Activated gamma-delta T cell (primary cell): ENCODE measurements at places on chromosomes 7 and 10.

DNA sequence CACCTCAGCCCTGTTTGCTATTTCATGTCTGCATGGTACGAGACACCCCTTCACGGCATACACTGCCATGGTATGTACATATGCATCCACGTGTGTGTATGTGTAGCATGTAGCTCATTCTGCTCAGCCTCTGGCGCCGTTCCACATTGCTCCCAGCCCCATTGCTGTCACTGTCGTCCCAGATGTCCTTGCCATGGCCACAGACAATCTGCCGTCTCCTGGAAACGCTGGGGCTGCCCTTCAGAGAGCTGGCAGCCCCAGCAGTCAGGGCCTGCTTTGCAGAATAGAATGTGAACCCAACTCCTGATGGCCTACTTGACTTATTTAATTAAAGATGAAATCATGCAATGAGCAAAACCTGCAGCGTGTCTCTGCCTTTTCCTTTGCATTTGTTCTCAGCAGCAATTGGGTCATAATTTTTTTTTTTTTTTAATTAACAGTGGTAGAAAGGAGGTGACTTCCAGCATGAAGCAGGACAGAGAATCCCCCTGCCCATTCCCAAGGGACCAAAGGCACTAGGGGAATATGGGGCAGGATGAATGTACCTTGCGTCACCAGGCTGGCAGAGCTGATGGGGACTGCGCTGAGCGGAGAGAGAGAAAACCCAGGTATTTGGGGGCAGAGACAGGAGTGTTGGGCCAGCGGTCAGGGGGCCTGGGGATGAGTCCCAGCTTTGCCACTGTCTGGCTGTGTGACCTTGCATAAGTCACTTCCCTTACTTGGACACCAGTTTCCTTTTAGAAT lies 49.2 kb downstream of the CHST3 start:
- no peak for DNase-seq

- DNase-seq: no peak
Measured at GRCh38 chr7:79272066-79272669, 181.3 kb downstream of the MAGI2 start.

DNA sequence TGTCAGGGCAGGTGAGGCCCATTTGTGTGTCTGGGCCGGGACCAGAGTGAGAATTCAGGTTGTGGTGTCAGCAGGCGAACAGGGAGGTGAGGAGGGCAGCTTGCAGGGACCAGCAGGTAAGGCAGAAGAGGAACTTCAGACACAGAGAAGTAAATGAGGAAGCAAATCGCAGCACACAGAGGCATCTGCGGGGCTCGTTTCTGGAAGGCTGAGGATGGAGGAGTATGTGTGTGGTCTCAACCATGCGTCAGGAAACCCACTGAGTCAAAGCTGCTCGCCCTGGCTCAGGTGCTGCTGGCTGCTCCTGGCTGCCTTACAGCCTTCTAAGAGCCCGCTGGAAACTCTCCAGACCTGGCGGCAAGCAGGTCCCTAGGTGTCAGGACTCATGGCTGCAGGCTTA lies 26.9 kb upstream of the PITRM1 start:
- no peak for DNase-seq

- no peak for DNase-seq
Measured at GRCh38 chr7:150401861-150402631, 22.9 kb downstream of the ZNF775 start.

GRCh38 chr7:94087664-94088352 lies 83.7 kb upstream of the BET1 start:
- no peak for DNase-seq

DNA sequence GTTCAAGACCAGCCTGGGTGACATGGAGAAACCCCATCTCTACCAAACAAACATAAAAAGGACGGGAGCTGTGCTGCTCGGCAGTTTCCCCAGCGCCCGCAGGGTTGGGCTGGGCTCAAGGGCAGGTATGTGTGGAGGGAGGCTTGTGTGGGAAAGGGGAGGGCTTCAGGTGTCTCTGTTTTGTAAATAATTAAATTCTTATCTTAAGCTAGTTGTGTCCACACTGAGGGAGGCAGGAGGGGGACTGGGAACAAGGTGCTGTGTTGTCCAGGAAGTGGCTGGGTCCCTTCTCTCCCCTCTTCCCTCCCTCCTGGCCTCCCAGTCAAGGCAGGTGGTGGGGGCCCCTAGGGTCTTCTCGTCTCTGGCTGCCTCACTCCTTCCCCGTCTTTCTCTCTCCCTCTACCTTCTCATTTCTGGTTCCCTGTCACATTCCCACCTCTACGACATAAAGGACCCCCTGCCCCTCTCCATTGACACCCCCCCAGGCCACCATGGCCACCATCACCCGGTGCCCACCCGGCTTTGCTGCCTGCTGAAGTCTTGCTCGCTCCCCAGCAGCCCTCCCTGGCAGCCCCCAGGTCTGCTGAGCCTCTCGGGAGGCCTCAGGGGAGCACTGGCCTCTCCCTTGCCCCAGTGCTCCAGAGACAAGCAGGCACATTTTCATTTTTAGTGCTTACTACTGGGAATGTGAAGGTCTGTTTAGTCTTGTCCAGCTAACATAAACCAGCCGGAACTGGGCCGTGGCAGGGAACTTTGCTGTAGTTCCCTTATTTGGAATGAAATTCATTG lies 19.3 kb downstream of the NEURL1 start:
- DNase-seq: no peak

DNA sequence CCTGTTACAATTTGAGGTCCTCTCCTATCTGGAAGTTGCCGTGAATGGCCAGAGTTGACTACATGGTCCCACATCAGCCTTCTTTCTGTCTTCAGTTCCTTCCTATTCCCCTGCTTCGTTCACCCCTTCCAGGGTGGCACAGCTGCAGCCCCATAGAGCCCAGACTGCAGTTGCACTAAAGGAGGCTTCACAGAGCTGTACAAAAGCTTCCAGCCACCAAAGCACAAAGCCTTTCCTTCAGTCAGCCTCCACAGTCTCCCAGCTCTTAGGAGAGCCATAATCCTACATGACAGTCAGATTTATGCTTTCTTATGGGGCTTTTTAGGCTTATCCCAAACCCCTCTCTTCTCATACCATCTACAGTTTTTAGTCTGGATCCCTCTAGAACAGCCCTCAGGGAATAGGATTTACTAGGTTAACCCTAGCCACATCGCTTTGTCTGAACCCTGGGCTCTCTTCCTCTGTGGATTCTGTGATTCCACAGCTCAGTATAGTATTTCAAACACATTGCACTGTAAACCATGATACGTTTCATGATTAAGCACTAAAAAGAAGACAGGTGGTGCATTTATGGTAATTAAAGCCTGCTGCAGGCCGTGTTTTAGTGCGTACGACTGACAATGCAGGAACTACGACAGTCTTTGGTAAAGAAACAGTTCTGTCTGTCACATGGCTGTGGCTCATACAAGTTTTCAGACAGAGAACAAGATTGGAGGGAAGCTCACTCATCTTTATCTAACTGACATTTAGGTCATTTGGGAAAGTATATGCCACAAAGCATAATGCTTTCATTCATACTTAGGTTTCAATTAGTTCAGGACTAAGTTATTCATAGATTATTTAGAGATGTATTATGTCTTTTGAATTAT lies 208.3 kb upstream of the KMT2E start:
- no peak for DNase-seq

DNA sequence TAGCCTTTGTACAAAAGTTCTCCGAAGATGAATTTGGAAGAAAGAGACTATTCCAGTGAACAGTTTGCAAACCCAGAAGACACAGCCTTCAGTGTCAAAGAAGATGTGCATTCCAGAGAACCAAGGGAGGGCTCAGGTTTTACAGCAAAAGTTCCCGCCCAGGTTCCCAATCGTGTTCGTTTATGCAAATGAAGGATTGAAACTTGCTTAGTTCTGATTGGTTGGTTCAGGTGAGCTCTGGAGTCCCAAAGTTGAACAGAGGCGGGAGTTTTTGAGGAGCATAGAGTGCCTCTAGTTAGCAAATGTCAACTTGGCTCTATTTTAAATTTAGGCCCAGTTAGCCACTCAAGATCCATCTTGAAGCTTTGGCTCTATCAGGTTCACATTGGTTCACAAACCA lies 51.3 kb downstream of the TMEM270 start:
- DNase-seq: no peak

DNA sequence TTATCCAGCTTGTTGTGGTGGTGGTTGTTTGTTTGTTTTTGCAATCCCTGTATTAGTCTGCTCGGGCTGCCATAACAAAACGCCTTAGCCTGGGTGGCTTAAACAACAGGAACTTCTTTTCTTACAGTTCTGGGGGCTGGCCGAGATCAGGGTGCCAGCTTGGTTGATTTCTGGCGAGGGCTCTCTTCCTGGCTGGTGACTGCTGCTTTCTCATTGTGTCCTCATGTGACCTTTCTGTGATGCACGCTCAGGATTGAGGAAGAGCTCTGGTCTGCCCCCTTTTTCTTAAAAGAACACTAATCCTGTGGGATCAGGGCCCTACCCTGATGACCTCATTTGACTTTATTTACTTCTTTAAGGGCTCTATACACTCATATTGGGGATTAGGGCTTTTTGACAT lies 107.1 kb upstream of the NRP1 start:
- DNase-seq: no peak

- DNase-seq: no peak
Measured at GRCh38 chr10:108775911-108776475, 1147.3 kb downstream of the XPNPEP1 start.

- DNase-seq: no peak
Measured at GRCh38 chr10:24701447-24701846, 22.2 kb downstream of the ARHGAP21 start.

GRCh38 chr10:114648368-114648767 lies 9.7 kb downstream of the ABLIM1 start:
- no peak for DNase-seq

- DNase-seq: no peak
Measured at GRCh38 chr10:36117231-36117630, 475.1 kb upstream of the FZD8 start.

GRCh38 chr10:46264336-46264735 lies 22.5 kb upstream of the ANTXRL start:
- DNase-seq: no peak

DNA sequence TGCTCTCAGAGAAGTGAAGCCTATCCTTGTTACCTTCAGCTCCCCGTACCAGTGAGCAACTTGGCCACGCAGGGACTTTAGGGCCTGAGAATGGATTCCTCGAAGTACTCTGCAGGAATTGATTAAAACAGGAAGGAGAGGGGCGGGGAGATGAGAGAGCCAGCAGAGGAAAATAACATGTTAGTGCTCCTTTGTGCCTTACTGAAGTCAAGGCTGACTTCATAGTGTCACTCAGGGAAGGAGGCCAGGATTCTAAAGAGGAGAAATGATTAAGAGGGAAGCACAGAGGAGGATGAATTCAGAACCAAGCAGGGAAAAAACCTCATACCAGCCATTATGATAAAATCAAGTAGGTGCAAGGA lies 195.6 kb upstream of the RHOBTB1 start:
- DNase-seq: no peak

GRCh38 chr10:84415539-84416244 lies 87.3 kb downstream of the CCSER2 start:
- DNase-seq: no peak

GRCh38 chr10:59896191-59896590 lies 10.2 kb downstream of the CCDC6 start:
- DNase-seq: no peak
